HepG2 (cell line): ENCODE measurements at places on chromosomes 4 and X.

- DNase-seq: no peak
Measured at GRCh38 chr4:115596265-115597001, 483.0 kb upstream of the NDST4 start.

- no peak for DNase-seq
Measured at GRCh38 chr4:89007338-89007939, 49.5 kb downstream of the FAM13A start.

- no peak for DNase-seq
Measured at GRCh38 chr4:42357325-42357724, 40.0 kb upstream of the SHISA3 start.

DNA sequence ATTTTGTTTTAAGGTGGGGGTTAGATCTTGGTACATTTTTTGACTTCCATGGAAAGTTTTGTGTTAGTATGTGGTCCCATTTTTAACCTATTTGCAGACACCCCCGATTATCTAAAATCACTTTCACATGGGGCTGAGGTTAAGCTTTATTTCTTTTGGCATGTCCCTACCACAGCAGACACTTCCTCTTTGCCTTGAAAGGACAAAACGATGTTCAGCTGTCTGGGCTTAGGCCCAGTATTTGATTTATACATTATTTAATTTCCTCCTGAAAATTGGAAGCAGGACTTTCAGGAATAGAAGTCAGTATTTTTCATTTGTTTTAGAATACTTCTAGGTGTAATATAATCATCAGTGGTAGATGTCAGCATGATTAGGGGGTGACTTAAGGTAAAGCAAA, 112.4 kb upstream of the SPRY1 start:
- DNase-seq: no peak

GRCh38 chr4:86757468-86757867, 91.7 kb downstream of the SLC10A6 start:
- no peak for DNase-seq

DNA sequence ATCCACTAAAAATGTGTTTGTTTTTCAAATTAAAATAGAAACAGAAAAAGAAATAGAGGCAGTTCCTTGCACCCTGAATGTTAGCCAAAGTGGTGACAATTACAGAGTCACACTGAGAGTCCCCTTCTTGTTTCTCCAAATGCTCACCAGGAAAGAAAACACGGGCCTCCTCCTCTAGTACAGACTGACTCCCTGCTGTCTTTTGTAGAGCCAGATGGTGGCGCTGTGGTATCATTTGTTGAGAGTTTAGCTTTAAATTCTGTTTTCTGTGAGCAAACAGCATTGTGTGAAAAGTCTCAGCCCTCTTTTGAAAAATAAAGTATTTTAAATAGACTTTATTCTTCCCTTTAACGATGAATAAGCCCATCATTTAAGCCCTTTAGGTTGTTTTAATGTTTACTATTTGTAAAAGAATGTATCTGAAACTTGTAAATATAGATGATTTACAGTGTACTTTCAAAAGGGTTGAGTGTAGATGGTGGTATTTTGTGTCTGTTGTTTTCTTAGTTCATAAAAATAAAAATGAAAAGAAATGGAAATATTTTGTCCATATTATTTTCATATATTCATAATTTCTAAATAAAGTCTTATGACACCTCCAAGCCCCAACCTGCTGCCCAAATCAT, 36.9 kb upstream of the ATOH1 start:
- peak; percentile 50 for DNase-seq

- no peak for DNase-seq
Measured at GRCh38 chrX:119411959-119412358, 12.8 kb downstream of the SLC25A43 start.

GRCh38 chr4:140153419-140153717, 616 bp downstream of the MAML3 start:
- no peak for DNase-seq

- no peak for DNase-seq
Measured at GRCh38 chr4:41594432-41594831, 56.5 kb downstream of the LIMCH1 start.

GRCh38 chrX:10983526-10983925, 127.6 kb upstream of the HCCS start:
- peak; percentile 39 for DNase-seq

DNA sequence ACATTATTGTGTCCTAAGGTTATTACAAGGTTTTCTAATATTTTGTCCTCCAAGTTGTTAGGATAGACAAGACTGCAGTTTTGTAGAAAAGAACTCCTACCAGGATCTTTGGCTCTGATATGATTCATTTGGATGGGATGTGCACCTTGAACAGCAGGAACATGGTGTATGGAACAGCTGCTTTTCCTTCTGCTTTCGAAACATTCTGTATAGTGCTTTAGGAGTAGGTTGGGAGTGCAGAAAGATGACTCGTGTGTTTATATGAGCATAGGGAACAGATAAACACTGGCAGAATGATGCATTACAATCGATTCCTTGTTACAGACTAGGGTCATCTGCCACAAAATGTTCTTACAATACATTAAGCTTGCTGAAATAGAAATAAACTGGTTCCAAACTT, 790.1 kb downstream of the DMD start:
- no peak for DNase-seq

- DNase-seq: peak; percentile 14
Measured at GRCh38 chr4:150462743-150463142, 119.2 kb upstream of the MAB21L2 start.

DNA sequence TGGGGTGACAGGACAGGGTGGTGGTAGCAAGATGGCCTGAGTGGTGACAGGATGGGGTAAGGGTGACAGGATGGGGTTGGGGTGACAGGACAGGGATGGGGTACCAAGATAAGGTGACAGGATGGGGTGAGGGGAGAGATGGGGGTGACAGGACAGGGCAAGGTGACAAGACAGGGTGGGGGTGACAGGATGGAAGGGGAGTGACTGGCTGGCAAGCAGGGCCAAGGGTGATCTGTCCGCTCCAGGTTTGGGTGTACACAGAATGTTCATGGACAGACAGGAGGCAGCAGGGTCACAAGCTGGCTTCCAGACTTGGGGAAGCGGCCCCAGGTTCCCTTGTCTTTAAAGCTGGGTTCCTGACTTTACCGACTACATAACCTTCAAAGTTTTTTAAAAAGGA, 23.3 kb downstream of the RNF212 start:
- no peak for DNase-seq

GRCh38 chr4:3284734-3285557, 7.9 kb upstream of the RGS12 start:
- DNase-seq: no peak

- DNase-seq: no peak
Measured at GRCh38 chr4:184148738-184149637, 68.7 kb downstream of the ENPP6 start.

- DNase-seq: no peak
Measured at GRCh38 chr4:26126994-26127393, 193.8 kb upstream of the RBPJ start.

- peak; percentile 35 for DNase-seq
Measured at GRCh38 chr4:77052352-77052751, 23.4 kb downstream of the CCNI start.

DNA sequence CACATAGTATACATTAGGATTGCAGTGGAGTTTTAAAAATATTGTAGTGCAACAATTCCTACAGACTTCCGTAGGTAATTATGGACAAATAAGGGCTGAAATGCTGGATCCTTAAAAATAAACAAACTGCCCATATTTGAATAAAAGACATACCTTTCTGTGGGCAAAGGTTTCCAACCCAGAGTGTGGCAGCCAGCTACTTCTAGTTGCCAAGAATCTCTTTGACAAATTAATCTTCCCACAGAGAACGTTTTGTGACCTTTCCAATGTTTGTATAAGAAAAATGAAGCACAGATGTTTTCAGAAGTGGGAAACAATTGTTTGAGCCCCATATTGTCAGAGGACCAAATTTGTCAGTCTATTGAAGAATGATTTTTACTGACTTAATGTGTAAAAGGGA, 21.1 kb downstream of the GRPR start:
- DNase-seq: no peak

- peak; percentile 44 for DNase-seq
Measured at GRCh38 chr4:26410385-26411293, 79.6 kb downstream of the CCKAR start.

GRCh38 chrX:118755633-118756032, 28.2 kb downstream of the IL13RA1 start:
- no peak for DNase-seq

- DNase-seq: no peak
Measured at GRCh38 chrX:17537723-17538243, 162.8 kb downstream of the NHS start.

DNA sequence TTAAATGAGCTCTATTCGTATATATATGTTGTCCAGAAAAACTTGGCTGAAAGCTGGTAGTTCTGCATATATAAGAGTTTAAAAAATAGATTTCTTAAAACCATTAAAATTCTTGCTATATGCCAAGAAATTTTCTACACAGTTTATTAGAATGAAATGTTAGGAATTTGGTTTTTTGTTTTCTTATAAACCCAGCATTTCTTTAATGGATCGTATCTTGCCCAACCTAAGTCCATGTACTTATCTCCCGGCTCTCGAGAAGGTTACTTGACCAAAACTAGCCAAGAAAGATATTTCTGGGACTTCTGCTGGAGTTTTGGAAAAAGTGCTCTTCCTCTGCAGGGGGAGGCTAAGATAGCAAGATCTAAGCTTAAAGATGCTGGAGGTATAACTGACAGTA, 4.7 kb upstream of the ASB5 start:
- DNase-seq: no peak

DNA sequence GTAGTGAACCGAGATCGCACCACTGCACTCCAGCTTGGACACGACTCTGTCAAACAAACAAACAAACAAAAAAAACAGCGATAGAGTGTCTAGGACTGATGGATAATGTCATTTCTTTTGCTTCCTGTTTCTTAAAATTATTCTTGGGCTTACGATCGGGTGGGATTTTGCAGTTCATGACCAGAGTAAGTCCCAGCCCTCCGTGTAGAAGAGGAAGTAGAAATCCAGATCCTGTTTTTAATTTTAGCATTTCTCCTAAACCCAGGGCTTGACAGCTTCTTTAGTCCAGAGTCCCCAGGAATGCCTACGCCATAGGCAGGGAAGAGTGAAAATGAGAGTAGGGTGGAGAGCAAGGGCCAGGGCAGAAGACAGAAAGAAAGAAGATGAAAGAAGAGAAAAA, 94.3 kb downstream of the HPRT1 start:
- no peak for DNase-seq

DNA sequence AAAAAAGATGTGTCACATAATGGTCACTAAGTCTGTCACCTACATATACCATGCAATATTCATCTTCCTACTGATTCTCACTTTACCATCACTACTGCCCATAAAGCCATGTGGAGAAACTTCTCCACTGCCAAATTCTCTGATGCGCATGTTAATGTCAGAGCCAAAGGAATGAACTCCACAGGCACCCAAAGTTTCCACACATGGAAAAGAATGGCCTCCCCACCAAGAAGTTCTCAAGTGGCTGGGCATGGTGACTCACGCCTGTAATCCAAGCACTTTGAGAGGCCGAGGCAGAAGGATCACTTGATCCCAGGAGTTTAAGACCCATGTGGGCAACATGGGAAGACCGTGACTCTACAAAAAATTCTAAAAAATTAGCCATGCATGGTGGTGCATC, 43.8 kb upstream of the UGDH start:
- no peak for DNase-seq

GRCh38 chr4:10074767-10075105, 41.9 kb downstream of the WDR1 start:
- DNase-seq: no peak

DNA sequence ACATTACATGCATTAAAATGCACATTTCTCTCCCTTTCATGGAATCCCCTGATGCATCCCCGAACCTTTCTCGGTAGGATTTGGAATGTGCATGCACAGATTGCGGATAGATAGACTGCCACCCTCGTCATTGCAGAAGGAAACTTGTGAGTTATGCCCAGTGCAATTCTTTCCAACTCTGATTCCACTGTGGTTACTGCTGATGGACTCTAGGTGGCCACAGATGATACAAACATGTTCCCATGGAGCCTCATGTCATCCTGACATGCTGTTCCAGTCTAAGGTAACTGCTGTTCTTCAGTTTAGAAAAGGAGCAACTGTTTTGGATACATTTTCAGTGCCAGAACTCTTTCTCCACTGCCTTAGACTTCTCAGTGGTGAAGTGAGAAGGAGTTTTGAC, 9.1 kb upstream of the VCX3B start:
- DNase-seq: no peak

GRCh38 chrX:18582910-18583493, 88.9 kb downstream of the RS1 start:
- no peak for DNase-seq

GRCh38 chr4:120750152-120750525, 172.4 kb downstream of the PRDM5 start:
- DNase-seq: no peak

DNA sequence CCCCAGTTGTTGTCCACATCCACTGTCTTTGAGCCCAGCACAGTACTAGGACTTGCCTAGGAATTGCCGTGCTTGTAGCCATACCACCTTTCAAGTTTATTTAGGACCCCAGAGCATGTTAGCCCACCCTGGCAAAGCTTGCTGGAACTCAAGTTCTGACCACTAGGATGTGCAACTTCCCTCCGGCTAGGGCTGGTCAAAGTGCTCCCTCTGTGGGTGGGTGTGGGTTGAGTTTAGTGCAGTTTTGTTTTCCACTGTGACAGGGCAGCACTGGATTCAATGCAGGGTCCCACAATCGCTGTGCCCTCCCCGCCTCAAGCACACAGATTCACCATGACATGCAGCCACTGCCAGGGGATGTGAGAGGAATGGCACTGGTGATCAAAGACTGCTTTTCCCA, 96.0 kb downstream of the RASGEF1B start:
- no peak for DNase-seq

DNA sequence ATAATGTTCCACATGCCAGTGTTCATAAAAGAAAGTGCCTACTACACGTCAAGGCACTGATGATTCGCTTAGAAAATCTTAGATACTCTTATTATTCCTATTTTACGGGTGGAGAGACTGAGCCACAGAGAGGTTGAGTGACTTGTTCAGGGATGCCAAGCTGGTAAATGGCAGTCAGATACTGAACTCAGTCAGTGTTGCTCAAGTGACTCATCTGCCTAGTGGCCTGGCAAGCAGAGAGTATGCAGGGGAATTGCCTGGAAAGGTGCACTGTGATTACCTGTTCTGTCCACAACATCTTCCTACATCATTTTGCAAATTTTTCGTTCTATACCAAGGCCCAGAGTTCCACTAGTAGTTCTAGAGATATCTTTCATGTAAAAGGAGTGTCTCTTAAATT, 68.4 kb downstream of the RAPGEF2 start:
- no peak for DNase-seq

- no peak for DNase-seq
Measured at GRCh38 chrX:45622538-45622937, 421.9 kb upstream of the DIPK2B start.

GRCh38 chr4:118270492-118270891, 82.3 kb downstream of the PRSS12 start:
- DNase-seq: peak; percentile 41
